ENCODE measurements at places on chromosomes 1 and 21. TPM values are rescaled to one million over a fixed set of nuclear protein-coding genes. Genes with fewer than 3 reads are reported as not detected.

Gene CR1L
- total RNA-seq, result not detected

GRCh38 chr1:22782406-22782805 lies 71.8 kb downstream of the EPHB2 start:
- DNase-seq, result no peak

DNA sequence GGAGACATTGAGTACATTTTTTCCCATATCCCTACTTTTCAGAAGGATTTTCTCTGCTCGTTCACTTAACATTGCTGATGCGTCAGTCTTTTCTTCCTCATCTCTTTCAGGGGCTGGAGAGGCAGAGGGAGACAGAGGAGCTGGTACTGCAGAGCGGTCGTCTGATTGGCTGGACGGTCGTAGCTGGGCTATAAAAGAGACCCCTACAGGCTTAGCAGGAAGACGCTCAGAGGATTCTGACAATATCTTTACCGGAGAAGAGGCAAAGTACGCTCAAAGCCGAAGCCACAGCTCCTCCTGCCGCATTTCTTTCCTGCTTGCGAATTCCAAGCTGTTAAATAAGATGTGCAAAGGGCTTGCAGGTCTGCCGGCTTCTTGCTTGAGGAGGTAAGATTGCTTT lies at the start of gene RGS4:
Gene RGS4 (plus strand): TSS at position 220 of the 400 bp plus-strand sequence. CDS start 124 bp downstream, at position 344.
- peak; percentile 18 for DNase-seq

Gene KLHDC9
- 9.2 TPM for total RNA-seq

DNA sequence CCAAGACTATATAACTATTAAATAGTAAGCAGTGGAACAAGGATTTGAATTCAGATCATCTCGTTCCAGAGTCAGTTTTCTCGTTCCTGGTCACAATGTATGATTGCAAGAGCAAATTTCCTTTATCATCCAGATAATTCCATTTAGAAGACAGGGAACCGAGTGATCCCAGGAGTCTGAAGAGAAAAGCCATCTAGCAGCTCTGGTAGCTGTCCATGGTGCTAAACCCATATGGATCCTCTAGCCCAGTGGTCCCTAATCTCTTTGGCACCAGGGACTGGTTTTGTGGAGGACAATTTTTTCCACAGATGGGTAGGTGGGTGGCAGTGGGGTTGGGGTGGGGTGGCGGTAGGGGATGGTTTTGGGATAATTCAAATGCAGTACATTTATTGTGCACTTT lies 229.4 kb downstream of the PTPRU start:
- DNase-seq, result no peak

GRCh38 chr1:41837691-41838090 lies 81.0 kb downstream of the HIVEP3 start:
- DNase-seq, result no peak

DNA sequence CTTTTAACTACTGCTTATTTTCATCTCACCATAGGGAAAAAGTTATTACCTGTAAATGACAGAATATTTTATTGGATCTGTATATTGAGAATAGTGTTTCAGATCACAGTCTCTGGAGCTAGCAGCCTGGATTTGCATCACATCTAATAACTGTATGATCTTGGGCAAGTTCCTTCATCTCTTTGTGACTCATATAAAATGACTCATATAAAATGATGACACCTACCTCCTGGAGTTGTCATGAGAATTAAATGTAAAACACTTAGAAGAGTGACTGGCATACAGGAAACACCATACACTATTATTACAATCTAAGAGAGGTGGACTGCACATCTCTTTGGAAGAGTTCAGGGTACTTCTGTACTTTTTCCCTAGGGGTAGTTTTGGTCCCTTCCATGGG lies 421.3 kb downstream of the NEGR1 start:
- no peak for DNase-seq

Gene GOLT1A
- not detected for total RNA-seq

DNA sequence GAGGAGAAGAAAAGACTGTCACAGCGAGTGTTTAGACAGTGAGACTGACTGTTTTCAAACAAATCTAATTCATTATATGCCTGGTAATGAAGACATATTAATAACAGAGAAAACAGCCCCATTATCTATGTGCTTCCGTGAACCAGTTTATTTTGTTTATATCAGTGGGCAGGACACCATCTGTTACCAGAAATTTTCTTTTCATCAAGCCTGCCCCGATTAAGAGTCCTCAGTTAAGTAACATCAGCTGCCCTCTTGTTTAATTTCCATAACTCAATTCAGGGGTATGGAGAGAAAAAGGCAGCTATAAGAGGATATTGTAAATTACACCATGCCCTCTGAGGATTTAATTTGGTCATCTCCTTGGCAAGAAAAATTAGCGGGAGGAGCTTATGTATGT lies 94.0 kb downstream of the TMEM200B start:
- no peak for DNase-seq

DNA sequence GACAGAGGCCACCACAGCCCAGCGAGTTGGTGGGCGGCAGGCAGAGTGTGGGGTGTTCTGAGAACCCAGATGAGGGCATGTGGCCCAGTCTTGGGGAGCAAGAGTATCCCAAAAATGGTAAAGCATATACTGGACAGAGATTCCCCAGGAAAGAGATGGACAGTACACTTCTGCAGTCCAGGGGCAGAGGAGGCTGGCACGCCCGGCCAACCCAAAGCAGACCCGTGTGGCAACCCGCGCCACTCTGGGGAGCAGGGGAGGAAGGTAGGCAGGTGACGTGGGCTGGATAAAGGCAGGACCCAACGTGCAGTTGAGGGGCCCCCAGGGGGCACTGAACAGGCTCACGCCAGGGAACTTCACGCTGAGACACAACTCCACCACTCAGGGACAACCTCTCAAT lies 46.4 kb upstream of the RIPK4 start:
- no peak for DNase-seq

DNA sequence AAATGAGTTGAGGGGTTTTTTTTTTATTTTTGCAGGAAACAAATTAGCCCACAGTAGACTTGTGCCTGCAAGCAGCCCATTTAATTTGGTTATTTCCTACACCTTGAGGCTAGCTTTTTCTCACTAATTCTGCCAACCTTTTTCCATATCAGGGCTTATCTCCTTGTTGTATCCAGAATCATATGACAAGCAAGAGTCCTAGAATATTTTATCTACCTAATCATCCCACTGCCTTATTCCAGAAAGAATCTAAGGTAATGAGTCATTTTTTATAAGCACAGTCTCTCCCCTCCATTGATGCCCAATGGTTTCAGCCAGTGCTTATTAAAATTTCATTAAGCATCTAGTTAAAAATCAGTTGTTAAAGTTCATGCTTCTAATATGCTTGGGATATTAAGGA lies 324.1 kb downstream of the BARHL2 start:
- no peak for DNase-seq

DNA sequence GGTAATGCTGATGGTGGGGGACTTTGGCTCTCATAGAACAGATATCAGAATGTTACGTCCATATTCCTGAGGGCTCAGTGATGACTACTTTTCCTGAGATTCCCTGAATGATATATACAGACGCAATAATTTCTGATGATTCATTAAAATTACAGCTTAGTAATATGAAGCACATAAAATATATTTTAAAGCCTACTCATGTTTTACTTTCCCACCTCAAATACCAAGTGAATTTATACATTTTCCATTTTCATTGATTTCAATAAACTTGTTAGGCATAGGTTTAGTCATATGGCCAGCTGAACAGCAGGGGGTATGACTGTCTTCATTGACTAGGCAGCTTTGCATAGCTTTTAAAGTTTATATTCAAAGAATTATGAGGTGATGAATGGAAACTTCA lies 26.2 kb upstream of the PDC start:
- DNase-seq, result no peak

Data from tibial nerve (tissue), 4 donors.